ENCODE measurements at places on chromosomes 7 and 10.

DNA sequence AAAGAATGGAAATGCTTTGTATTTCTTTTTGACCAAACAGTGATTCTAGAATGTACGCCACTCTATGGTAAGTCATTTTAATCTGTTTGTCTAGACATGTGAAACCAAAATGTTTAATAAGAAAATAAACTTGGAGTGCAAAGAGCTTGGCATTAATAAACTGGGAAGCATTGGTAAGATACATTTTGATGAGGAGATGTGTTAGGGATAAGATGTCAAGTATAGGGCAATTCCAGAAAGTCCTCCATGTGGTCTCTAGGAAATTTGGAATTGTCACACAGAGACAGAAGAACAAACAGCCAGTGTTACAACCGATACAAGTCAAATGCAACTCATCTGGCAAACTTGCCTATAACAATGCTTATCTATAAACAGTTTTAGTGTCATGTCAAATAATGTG is 410.7 kb upstream of the SEMA3A start:
- DNase-seq: no peak

- DNase-seq: no peak
Measured at GRCh38 chr10:56349611-56350010, 11.4 kb downstream of the ZWINT start.

DNA sequence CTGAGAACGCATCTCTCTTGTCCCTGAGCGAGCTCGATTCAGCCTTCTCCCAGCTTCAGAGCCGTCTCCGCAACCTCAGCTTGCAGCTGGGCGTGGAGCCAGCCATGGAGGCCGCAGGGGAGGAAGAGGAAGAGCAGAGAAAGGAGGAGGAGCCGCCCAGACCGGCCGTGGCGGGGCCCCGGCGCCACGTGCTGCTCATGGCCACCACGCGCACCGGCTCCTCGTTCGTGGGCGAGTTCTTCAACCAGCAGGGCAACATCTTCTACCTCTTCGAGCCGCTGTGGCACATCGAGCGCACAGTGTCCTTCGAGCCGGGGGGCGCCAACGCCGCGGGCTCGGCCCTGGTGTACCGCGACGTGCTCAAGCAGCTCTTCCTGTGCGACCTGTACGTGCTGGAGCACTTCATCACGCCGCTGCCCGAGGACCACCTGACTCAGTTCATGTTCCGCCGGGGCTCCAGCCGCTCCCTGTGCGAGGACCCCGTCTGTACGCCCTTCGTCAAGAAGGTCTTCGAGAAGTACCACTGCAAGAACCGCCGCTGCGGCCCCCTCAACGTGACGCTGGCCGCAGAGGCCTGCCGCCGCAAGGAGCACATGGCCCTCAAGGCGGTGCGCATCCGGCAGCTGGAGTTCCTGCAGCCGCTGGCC is 43.2 kb downstream of the CHST3 start:
- no peak for DNase-seq

DNA sequence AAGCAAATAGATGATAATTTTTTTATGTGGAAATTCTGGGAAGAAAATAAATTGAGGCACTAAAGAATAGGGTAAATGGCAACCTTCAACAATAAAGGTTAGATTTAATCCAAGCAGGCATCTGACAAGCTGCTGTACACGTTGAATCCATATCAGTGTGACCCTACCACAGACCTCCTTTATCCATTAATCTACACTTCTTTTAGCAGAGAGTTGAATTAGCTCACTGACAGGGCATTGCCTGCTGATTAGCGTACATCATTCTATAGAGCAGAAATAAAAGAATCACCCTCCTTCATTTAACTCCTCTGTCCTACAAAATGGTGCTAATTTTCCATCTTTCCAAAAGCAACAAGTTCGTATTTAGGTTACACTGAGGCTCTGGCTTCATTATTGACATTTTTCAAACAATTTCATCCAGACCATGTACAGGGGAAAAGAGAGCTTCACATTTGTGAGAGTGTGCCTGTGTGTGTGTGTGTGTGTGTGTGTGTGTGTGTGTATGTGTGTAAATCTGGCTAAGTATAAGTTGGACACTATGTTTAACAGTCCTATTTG is 356.0 kb downstream of the TFEC start:
- no peak for DNase-seq

DNA sequence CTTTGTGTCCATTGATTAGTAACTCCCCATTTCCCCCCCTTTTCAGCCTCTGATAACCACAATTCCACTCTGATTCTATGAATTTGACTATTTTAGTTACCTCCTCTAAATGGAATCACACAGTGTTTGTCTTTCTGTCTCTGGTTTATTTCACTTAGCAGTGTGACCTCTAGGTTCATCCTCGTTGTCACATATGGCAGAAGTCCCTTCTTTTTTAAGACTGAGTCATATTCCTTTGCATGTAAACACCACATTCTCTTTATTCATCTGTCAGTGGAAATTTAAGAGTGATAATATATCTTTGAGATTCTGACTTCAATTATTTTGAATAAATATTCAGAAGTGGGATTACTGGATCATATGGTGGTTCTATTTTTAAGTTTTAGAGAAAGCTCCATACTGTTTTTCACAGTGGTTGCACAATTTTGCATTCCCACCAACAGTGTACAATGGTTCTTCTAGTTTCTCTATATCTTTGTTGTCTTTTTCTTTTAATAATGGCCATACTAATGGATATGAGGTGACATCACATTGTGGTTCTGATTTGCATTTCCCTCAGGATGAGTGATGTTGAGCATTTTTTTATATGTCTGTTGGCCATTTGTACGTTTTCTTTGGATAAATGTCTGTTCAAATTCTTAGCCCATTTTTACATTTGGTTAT is 126.1 kb upstream of the GRB10 start:
- no peak for DNase-seq
